ENCODE measurements at places on chromosomes 2 and 18.

DNA sequence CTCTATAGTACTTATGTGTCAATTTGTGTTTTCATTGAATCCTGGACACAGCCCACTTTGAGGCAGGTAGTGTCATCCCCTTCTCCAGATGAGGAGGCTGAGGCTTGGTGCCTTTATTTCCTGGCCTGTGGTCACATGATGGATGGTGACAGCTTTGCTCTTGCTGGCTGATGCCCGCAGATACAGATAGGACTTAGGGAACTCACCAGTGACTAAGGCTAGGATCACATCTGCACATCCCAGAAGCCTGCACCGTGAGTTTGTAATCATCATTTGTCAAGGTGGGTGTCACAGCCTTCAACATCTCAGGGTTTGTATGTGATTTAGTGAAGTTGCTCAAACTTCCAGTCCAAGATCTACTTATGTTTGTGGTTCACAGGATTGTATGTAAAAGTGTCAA lies 295.1 kb upstream of the RAB12 start:
- no peak for DNase-seq

DNA sequence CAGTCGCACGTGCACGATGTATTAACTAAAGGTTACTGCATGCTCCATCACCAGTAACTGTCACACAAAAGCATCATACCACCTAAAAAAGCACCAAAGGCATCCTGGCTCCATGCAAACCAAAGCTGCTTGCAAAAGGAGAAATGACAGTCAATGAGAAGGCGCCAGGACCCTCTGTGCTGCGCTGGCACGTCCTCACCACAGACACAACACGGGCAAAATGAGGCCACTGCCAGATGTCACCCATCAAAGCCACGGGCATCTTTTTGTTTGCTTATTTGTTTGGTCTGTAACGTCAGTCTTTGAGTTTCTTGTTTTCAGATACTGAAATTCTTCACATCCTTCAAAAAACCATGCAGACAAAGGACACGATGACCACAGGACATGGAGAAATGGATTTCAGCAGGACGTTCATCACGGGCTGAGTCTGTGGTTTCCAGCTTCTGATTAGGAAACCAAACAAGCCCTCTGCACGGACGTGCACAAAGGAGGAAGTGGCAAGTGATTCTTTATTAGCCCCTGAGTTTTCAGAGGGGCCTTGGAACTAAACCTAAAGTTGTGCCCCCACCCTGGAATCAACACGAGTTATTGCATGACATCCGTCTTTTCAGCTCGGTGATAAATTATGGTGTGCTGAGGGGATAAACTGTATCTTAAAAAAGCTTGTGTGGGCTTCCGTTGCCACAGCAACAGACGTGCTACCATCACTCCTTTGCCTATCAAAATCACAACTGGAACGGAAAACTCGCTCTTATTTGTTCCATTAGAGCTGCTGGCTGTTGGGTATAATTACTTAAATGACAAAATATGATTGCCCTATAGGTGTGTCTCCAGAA lies 181.8 kb downstream of the EIPR1 start:
- DNase-seq: no peak

- DNase-seq: no peak
Measured at GRCh38 chr2:18763338-18763737, 174.0 kb upstream of the NT5C1B start.

DNA sequence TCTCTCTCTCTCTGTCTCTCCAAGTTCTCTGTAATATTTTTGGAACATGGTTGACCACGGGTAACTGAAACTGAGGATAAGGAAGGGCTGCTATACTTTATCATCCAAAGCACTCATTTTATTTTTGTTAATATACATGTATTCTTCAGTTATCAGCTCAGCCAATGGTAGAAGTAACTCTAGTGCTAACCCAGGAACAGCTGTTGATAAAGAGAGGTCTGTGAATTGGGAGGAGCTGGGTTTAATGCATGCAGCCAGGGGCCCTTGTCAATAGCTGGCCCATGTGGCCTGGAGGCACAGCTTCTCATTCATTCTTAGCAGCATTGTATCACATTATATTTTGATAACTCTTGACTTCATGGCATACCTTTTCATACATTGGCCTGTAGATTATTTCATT lies 401.6 kb downstream of the EPHA4 start:
- DNase-seq: no peak

GRCh38 chr2:38643021-38643671 lies 22.8 kb upstream of the GALM start:
- DNase-seq: no peak

GRCh38 chr2:15944325-15945017 lies 4.1 kb downstream of the MYCN start:
- no peak for DNase-seq

GRCh38 chr2:236861944-236862343 lies 223.7 kb upstream of the COPS8 start:
- DNase-seq: no peak
